ENCODE measurements at places on chromosomes 5 and 9.
A peak's percentile ranks its signal among the peaks of the same experiment; 100 is the strongest.

GRCh38 chr5:41539454-41539853 lies 29.1 kb upstream of the PLCXD3 start:
- DNase-seq = no peak

- DNase-seq = peak; percentile 89
Observed at GRCh38 chr9:20640331-20641187, 18.3 kb upstream of the MLLT3 start.

DNA sequence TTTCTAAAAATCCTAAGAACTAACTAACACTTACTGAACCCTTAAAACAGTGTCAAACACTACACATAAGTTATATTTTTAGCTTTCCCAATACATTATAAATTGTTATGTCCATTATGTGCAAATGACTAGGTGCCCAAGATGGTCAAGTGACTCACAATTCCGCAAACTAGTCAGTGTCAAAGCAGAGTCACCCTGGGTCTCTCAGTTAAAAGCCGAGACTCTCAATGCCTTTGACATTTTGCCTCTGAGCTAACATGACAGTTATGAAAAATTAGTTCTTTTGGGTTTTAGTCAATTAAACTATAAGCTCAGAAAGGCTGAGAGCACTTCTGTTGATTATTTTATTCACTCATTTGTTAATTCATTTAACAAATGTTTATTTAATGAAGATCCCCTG lies 42.3 kb upstream of the GABRG2 start:
- DNase-seq = no peak

GRCh38 chr9:132351404-132352045 lies 3.3 kb downstream of the SETX start:
- peak; percentile 58 for DNase-seq

DNA sequence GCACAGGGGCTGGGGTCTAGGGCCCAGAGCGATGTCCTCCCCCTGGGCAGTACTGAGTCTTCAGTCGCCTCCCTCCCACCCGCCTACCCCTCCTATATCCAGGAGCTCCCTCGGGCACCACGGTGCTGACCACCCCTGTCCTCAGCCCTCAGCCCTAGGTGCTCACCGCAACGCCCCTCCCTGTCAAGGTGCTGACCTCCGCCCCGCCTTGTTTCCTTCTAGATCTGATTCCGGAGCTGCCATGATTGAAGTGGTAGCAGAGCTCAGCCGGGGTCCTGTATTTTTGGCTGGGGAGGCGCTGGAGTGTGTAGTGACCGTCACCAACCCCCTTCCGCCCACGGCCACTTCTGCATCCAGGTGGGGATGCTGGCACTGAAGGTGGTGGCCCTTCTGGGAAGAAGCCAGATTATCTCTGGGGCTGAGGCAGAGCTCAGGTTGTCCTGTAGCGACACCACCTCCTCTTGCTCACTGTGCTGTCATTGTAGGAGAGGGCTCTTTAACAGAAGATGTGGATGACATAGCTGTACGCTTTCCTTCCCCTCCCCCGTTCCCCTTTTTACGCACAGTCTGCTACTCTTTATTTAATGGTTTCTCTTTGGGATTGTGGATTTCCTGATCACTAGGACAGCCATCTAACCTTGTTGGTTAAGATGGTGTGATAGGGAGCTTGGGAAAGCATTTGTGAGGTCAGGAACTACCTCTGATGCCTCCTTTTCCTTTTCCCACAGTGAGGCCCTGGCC lies 598 bp downstream of the RGP1 start:
- DNase-seq = peak; percentile 40

DNA sequence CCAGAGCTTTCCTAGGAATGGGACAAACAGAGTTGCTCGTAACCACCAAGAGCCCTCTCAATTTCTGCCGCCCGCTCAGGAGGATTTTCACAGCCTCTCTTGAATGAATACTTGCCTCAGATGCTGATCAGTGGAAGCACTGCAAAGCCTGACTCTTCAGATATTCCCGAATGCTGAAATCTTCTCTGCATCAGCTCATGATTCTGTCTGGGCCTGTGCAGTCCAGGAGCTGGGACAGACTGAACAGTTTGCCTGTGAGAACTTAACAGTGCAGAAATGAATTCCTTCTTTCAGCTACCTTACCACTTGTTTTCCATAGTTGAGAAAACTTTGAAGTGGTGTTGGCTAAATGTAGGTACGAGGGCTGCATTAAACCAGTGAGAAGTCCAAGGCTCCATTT lies 17.1 kb downstream of the ZNF462 start:
- peak; percentile 14 for DNase-seq

DNA sequence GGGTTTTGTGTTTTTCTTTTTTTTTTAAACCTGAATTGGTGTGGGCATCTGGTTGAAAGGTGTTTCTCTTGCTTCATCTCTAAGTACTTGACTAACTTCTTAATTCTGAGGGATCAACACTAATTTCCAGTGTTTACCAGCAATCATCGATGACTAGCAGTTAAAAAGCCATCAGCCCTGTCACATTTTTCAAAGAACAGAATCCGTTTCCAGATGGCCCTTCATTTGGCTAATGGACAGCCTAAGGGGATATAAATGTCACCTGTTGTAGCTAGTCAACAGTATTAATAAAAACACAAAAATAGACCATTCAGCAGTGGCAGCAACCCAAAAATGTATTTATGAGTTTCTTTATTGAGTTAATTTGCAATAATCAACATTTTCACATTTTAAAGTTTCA lies 1076.5 kb downstream of the MAT2B start:
- no peak for DNase-seq

DNA sequence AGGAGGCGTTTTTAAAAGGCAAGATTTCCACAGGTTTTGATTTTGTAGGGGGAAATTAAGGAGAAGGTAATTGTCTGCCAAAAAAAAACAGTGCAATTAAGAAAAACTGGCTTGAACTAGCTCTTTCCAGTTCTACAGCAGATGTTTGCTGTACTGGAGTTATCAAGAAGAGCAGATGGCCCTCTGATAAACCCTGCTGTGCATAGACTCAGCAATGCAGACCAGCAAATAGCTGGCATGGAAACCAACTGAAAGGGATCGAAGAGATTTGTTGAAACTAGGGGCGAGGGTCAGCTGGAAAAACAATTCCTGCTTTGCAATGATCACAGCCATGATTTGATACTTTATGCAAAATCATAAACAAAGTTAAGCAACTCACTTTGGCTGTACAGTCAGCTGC lies 17.8 kb upstream of the BHMT start:
- no peak for DNase-seq

GRCh38 chr5:4197151-4197550 lies 601.5 kb downstream of the IRX1 start:
- DNase-seq = no peak
